ENCODE measurements at places on chromosomes 1 and 21. TPM values are rescaled to one million over a fixed set of nuclear protein-coding genes. Genes with fewer than 3 reads are reported as not detected.

DNA sequence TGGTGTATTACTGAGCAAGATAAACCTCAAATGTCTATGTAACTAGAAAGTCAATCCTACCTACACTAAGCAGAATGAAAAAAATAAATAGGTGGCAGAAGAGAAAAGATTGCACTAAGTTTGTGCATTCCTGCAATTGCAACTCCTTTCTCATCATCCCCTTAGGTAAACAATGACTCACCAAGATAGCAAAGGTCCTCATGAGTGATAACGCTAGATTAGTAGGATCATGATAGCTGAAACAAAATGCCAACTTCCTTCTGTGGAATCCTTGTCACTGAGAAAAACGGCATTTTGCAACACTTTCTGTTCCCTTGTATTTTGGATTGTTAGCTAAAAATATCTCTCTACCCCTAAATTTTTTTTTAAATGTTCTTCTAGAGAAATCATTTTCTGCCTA, 20.0 kb upstream of the FCER1A start:
- no peak for DNase-seq

GRCh38 chr1:110875216-110875731, 2.3 kb downstream of the CD53 start:
- no peak for DNase-seq

DNA sequence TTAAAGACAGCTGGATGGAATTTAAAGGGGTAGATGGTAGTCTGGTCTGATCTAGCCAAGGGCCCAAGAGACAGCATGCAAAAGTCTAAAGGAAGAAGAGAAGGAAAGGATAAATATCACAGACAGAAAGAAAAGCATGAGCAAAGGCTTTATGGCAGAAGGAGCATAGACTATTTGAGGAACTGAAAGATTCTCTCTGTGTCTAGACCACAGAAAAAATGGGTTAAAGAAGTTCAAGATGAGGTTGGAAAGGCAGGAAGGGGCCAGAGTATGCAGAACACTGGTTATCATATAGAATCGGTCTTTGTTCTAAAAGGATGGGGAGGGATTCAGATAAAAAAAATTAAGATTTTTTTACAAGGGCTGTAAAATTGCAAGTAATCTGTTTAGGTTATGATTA, 136.8 kb upstream of the SGIP1 start:
- DNase-seq = no peak

GRCh38 chr21:46274797-46275390, 10.5 kb downstream of the MCM3AP start:
- DNase-seq = no peak

Gene SHE
- polyA plus RNA-seq = 16.4 TPM

Gene PADI2
- 0.07 TPM for polyA plus RNA-seq

Gene OXCT2
- 4.3 TPM for polyA plus RNA-seq
